Activated T-cell treated with anti-CD3 and anti-CD28 coated beads for 48 hours (primary cell): ENCODE measurements at places on chromosomes 13 and 19.
A peak's percentile ranks its signal among the peaks of the same experiment; 100 is the strongest.

DNA sequence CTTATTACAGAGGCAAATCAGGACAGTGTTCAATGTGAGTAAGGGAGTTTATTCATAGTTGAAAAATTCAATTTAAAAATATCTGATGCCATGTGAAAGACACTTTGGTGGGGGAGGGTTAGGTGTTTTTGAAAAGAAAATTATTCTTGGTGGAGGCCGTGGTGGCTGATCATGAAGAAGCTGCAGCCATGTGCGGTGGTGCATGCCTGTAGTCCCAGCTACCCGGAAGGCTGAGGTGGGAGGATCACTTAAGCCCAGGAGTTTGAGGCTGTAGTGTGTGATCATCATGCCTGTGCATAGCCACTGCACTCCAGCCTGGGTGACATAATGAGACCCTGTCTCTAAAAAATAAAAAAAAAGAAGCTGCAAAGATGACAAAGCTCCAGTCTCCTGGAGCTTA is 28.6 kb downstream of the WDFY2 start:
- no peak for DNase-seq

DNA sequence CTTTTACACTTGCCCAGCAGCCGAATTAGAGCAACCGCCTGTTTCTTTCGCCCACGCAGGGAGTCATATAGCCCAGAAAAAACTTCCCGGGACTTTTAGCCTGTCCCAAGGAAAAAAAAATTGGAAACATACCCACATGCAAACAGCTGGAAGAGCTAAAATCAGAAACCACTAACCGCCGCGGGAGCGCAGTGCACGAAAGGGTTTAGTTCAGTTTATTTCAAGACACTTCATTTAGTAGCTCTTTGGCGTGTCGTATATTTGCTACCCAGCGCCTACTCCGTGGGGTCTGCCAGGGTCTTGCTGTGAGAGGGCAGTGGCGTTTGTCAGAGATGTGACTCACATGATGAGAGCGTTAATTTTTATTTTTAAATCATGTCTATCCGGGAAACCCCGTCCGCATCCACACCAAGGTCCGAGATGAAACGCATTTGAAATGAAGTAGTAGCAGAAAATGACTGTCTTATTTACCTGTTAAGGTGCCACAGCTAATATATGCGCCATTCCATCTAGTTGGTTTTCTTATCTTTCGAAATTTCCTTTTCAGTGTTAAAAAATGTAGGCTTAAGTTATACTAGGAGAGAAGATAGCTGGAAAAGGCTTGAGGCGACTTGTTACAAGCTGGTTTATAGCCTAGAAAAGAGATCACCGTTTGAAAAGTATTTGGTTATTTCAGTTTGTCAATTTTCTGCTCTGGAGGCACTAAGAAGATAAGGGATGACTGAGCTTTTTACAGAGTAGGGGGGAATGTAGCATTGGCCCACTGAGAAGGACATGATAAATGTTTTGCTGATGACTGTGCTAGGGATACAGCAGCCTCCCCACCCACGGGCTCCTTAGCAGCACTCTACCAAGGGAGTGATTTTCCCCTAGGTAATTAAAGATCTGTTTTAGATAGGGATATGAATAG is 1.7 kb downstream of the KLF5 start:
- DNase-seq = no peak

DNA sequence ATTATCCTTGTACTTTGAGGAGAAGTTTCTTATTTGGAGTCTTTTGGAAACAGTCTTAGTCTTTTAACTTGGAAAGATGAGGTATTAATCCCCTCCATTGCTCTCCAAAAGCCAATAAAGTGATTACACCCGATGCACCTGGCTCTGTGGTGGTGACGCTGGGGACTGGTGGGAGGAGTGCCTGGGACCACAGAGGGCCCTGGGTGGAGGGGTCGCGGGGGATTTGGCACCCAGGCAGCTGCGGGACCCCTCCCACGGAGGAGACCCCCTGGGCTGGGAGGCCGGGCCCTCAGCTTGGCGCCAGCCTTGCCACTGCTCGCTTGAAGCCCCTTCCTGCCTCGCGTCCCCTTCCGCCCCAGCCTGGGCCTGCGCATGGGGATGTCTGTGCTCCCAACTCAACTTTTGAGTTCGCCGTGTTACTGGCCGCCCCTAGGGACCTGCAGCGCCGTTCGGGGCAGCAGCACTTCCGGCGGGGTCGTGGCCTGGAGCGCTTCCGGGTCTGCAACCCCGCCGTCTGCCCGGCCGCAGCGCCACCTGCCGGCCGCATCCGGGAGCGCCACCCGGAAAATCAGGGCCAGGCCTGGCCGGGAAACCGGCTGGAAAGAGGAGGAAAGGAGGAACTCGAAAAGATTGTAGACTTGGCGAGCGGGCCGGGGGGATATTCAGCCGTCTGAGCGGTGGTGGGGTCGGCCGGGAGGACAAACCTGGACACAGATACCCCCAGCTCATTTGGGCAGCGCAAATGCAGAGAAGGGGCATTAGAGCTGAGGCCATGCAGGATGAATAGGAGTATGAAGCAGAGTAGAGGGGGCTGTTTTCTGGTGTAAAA is 8.4 kb downstream of the PEAK3 start:
- DNase-seq = peak; percentile 79

GRCh38 chr19:2594319-2594718 is 108.2 kb downstream of the GNG7 start:
- DNase-seq = no peak

DNA sequence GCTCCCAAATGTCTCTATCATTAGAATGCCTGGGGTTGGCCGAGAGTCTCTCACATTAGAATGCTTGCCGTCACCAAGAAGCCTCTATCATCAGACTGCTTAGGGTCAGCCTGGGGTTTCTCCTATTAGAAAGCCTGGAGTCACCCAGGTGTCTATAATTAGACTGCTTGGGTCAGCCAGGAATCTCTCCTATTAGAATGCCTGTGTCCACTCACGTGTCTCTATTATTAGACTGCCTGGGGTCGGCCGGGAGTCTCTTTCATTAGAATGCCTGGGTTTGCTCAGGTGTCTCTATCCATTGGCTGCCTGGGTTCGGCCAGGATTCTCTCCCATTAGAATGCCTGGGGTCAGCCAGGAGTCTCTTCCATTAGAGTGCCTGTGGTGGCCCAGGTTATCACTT is 1453.1 kb downstream of the UQCRFS1 start:
- no peak for DNase-seq

GRCh38 chr13:26664876-26665275 is 95.7 kb downstream of the GPR12 start:
- DNase-seq = no peak

GRCh38 chr13:99528547-99528946 is 27.3 kb downstream of the TM9SF2 start:
- DNase-seq = no peak

GRCh38 chr13:31733066-31733465 is 6.3 kb upstream of the RXFP2 start:
- DNase-seq = no peak

GRCh38 chr13:73195091-73195490 is 136.3 kb downstream of the KLF5 start:
- DNase-seq = no peak

DNA sequence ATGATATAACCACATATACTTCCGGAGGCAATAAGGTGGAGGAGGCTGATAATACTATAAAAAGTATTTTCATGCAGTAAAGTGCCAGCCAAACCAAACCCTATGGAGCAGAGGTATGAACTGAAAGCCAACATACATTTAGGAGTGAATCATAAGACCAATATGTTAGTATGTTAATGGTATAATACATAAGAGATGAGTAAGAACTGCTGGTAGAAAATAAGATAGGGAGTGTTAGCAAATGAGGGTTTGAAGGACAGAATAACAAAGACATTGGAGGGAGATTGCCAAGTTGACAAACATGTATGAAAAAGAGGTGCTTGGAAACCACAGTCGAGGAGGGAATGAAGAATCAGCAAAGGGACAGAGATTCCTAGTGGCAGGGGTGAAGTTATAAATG is 10.8 kb downstream of the ENOX1 start:
- no peak for DNase-seq

DNA sequence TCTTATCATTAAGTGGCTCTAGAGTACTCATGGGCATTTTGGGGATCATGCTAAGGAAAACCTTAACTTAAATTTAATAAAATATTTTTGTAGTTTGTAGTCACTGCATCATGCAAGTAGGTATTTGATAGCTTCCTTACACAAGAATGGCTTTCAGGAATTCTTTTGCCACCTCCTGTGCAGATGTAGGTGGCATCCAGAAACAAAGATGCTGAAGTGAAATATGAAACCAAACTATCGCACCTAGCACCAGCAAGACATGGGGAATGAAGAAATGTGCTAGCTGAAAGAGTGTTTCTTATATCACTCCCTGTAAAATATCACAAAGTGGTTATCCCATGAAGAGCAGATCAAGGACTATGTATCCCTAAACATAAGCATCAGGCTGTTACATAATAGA is 924.5 kb upstream of the PRR20A start:
- DNase-seq = no peak

- no peak for DNase-seq
Observed at GRCh38 chr13:31168736-31169135, 7.0 kb upstream of the HSPH1 start.

GRCh38 chr19:35272122-35272719 is 3.5 kb downstream of the USF2 start:
- DNase-seq = no peak

DNA sequence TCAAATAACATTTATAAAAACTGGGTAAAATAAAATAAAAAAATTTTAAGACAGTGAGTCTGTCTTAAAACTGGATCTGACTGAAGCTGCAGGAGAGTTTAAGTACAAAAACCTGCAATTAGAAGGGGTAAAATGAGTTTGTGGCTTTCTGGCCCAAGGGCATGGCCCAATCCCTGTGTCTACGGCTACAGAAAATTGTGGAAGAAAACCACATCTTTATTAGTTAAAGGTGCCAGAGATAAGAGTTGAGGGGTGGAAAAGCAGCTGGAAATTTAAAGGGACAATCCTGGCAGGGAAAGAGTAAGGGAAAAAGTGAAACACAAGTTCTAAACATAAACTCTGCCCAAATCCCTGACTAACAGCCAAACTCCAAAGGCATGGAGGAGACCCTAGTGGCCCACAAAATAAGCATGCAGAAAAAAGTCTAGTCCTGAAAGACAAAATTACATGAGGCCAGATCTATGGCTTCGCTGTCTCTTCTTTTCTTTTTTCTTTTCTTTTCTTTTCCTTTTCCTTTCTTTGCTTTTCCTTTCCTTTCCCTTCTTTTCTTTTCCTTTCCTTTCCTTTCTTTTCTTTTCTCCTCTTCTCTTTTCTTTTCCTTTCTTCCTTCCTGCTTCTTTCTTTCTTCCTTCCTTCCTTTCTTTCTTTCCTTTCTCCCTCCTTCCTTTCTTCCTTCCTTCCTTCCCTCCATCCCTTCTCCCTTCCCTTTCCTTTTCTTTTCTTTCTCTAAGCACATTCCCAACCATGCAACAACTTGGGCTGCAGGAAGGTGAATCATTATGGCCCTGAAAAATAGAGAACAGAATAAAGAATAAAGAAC is 23.5 kb upstream of the DLEU7 start:
- DNase-seq = no peak

DNA sequence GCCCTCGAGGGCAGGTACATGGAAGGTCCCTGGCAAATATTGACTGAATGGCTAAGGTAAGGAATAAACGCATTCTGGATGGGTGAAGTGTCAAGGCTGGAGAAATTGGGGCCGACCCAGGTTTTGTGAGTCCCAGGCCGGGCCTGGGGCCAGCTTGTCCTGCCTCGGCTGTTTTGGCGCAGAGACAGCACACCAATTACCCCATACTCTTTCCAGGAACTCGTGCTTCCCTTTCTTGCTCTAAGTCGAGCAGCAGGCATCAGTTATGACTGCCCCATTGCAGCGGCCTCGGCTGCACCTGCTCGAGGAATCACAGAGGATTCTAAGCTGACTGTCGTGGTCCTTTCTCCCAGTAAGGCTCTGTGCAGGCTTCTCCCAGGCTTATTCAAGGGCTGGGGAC is 67.1 kb downstream of the ZNF536 start:
- no peak for DNase-seq

- no peak for DNase-seq
Observed at GRCh38 chr13:114142640-114143490, 10.4 kb upstream of the RASA3 start.

DNA sequence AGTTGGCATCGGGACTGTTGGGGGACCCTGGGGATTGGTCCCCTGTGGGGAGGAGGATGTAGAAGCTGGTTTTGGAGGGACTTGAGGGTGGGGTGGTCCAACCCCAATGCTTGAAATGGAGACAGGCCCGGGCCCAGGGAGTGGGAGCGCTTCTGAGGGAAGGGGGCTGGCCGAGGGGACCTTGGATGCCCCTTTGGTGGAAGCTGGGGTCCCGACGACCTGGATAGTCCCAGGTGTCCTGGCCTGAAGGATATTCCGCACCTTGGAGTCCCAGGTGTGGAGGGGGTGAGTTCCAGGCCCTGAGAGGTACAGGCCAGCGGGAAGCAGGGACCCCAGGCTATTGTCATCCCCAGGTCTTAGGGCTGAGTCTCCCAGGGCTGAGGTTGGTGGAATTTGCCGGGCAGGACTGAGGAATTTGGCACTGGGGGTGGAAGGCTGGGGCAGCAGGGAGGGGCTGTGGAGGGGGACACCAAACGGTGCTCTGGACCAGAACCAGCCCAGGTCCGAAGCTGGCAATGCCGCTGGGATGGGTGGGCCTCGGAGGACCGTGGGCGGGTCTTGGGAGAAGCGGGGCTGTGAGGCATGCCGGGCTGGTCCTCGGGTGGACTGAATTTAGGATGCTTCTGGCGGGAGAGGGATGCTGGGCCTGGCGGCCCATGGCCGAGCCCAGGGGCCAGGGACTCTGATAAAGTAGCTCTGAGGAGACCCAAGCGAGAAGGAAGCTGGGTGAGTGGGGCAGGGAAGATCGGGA is 1.8 kb downstream of the HDGFL2 start:
- no peak for DNase-seq

DNA sequence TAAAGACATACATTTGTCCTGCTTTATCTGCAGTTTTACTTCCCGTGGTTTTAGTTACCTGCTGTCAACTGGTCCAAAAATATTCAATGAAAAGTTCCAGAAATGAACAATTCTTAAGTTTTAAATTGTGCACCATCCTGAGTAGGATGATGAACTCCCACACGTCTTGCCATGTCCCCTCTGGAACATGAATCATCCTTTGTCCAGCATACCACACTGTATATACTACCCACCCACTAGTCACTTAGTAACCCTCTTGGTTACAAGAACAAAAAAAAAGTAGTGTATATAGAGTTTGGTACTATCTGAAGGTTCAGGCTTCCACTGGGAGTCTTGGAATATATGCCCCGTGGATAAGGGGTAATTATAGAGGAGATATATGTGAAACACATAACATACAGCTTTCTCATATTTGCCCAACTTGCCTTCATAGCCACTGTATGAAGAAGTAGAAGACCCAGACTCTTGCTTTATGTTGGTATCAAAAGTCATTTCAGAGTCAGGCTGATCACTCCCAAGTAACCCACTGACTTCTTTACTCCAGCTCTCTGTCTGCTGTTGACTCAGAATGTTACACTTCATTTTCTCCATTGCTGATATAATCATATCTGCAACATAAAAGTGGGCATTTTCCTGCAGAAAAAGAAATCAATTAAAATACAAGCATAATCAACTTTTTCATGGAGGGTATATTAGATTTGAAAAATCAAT is 19.3 kb downstream of the RUBCNL start:
- no peak for DNase-seq
